Central memory CD8-positive, alpha-beta T cell (primary cell): ENCODE measurements at places on chromosomes 11 and 22.

- no peak for DNase-seq
Measured at GRCh38 chr11:60211206-60211605, 28.3 kb upstream of the MS4A6A start.

- no peak for DNase-seq
Measured at GRCh38 chr22:43162412-43163150, 11.2 kb downstream of the TSPO start.

GRCh38 chr11:59679347-59679746, 10.5 kb upstream of the PATL1 start:
- no peak for DNase-seq

- DNase-seq: no peak
Measured at GRCh38 chr11:122459064-122459463, 196.5 kb upstream of the UBASH3B start.

- DNase-seq: no peak
Measured at GRCh38 chr11:102812188-102812587, 14.2 kb upstream of the MMP1 start.

- no peak for DNase-seq
Measured at GRCh38 chr11:129146191-129146590, 45.9 kb downstream of the ARHGAP32 start.
